ENCODE measurements at places on chromosomes 11 and 22.
A peak's percentile ranks its signal among the peaks of the same experiment; 100 is the strongest.

DNA sequence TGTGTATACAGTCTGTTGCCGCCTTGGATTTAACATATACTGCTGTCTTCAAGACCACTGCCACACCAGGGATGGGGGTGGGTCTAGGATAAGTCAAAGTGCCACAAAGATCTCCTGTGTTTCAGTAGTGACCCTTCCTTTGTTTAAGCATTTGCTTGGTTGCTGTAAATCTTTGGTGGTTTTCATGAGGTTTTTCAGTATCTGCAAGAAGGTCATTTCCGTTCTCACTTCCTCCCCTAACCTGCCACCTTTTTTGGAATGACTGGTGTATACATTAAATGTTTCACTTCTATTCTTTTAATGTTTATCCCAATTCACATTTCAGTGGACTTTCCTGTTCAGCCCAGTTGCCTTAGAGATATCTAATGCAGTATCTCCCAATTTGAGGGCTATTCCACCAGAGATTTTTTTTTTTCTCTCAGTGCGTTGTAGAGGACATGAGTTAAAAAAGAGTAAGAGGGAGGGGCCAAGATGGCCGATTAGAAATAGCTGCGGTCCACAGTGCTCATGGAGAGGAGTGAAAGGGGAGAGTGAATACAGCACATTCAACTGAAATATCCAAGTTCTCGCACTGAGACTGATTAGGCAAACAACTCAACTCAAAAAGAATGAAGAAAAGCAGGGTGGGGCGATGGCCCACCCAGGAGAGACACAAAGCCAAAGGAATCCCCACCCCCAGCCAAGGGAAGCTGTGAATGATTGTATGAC, 43.2 kb downstream of the USP47 start:
- DNase-seq, result no peak

DNA sequence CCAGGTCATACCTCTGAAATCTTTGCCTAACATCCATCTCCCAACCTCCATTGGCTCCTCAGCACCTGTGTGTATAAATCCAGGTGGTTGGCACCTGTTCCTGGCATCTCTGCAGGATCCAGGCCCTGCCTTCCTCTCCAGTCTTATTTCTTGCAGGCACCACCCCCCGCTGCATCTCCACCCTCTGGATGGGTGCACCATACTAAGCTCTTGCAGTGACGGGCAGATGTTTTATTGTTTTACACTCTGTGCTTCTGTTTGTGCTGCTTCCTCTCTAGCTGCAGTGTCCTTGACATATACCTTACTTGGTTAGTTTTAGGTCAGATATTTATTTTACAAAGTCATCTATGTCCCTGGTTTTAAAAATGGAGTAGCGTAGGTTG, 102.6 kb downstream of the TBC1D22A start:
- DNase-seq, result no peak

GRCh38 chr22:20423008-20423905, 14.4 kb downstream of the SCARF2 start:
- DNase-seq, result no peak

DNA sequence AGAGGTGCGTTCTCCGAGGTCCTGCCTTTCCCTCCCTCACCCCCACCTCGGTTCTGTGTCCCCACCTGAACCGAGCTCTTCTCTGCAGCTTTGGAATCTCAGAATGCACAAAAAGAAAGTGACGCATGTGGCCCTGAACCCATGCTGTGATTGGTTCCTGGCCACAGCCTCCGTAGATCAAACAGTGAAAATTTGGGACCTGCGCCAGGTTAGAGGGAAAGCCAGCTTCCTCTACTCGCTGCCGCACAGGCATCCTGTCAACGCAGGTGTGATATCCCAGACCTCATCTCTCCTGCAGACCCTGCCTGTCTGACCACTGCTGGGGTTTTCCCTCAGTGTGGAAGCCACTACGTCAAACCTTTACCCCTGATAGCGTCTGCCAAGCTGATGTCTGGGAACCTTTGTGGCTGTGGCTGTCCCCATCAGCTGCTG, 13.9 kb downstream of the ACP2 start:
- DNase-seq, result peak; percentile 44

DNA sequence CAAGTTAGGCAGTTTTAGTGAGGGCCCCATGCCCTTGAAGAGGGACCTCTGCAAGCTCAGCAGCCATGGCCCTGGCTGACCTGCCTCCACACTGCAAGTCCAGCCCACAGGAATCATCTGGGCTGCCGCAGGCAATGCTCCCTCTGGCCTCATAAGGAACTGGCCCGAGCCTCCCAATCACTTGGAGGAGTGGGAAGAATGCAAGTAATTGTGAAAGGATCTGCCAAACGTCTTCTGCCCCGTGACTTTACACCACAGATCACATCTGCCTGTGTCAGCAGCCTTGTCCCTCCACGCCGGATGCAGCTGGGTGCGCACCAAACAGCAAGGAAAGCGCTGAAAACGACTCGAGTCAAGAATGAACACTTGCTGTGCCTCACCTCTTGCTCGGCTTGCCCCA, 23.8 kb downstream of the OPCML start:
- no peak for DNase-seq

DNA sequence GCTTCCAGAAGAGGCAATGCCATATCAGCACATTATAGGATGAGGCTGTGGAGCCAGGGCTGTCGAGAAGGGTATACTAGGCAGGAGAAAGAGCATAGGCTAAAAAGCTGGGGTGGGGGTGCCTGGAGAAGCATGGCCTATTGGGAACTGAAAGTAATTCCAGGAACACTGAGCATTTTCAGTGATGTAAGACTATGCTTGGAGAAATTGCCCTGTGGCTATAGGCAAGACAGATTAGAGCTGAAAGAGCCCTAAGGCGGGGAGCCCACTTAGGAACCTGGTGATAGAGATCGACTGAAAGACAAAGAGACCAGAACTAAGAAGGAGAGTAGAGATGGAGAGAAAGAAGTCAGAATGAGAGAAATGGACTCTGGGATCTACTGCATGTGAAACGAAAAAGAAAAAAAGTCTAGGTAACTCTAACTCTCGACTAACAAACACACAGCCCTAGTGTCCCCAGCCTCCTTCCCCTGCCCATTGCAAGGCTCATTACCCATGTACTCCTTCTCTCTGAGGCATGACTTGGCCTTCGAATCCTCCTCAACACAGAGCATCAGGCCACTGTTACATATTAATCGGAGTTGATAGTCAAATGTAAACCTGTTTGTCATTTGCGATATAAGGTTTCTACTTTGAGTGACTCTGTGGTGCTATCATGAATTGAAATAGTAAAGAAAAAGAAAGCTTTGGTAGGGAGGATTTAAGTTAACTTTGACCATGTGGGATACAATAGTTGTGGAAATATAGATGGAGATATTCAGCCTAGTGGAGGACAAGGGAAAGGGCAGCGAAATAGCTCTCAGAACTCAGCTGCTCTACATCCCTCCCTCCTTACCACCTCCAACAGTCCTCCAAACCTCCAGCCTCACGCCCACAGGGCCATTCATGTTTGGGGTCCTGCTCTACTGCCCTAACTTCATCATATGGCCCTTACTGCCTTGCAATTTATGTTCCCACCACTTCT, 52.3 kb upstream of the BMAL1 start:
- no peak for DNase-seq

- no peak for DNase-seq
These were observed 1505.6 kb downstream of the BRD1 start for GRCh38 chr22:48321986-48322545.

DNA sequence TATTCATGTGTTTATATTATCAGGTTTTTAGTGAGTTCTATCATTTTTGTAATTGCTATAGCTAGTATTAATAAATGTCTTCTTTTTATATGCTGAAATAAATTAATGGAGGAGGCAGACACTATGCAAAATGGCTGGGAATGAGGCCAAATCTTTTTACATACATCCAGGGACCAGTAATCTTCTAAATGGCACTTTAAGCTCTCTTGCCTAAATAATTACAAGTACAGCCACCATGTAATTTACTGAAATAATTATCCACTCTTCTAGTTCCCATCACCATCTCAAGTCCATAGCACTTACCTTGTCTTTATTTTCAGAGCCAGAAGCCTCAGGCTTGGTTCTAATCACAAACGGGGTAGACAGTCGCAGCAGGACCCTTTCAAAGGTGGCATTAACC, 79.1 kb downstream of the GUCY1A2 start:
- DNase-seq, result no peak

- no peak for DNase-seq
These were observed 90.6 kb downstream of the LARGE1 start for GRCh38 chr22:33829546-33830280.
